NCI-H1694 treated with DMSO at 0.1 percent for 48 hours (cell line): ENCODE measurements at places on chromosomes 1 and 21.

DNA sequence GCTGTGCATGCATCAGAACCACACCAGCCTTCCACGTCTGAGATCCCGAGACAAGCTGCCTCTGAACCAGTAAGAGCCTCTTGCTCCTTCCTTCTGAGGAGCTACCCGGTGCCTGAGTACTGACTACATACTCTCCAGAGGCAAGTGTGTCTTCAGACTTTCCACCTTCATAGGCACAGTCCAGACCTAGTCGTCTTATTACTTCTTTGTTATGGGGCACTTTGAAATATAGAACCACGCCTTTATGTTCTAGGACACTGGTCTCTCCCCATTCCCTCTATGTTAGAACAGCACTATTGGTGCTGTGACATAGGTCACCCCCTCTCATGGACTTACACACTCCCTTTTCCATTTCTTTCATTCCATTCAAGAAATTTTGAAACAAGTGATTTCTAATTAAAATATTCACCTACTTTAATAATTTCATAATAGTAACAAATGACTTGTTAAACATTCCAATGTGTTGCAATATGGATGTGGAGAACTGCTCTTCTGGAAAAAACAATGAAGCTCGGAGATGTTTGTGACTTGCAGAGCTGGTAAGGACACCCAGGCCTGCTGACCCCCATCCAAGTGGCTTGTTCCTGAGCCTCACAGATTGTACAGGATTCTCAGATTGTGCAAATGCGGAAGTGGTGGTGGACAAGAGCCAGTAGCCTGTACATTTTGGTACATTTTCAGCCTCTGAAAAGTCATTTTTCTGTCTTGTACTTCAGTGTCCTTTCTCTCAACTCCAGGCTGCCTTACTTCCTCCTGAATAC lies 76.1 kb upstream of the SIPA1L2 start:
- DNase-seq: no peak

GRCh38 chr1:26726784-26727183 lies 31.0 kb downstream of the ARID1A start:
- no peak for DNase-seq

GRCh38 chr1:236301080-236301957 lies 19.6 kb upstream of the ERO1B start:
- DNase-seq: no peak

GRCh38 chr1:2596530-2597333 lies 10.2 kb downstream of the PRXL2B start:
- no peak for DNase-seq

GRCh38 chr1:81558291-81559076 lies 242.2 kb upstream of the ADGRL2 start:
- no peak for DNase-seq

DNA sequence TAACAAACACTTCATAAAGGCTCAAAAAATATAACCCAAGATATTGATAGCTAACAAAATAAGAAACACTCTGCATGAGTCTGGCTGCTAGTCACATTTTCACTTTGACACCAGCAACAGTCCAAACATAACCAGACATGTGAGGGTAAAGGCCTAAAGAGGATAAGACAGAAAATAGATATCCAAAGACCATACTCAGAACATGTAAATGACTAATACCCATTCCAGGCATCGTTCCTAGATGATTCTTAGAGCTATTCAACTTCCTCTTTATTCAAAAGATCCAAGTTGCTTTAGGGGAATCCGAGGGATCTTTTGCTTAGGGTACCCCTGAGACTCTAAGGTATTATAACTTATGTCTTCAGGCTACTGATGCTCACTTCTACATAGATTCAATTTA lies 5.1 kb downstream of the COL24A1 start:
- DNase-seq: no peak

- no peak for DNase-seq
These were observed 32.3 kb downstream of the TENT5C start for GRCh38 chr1:117638141-117638540.

- peak; percentile 47 for DNase-seq
These were observed 2.5 kb downstream of the PBX1 start for GRCh38 chr1:164561472-164561871.
